ENCODE measurements at places on chromosomes 6 and 20.

- no peak for DNase-seq
Observed at GRCh38 chr6:45791211-45792168, 224.2 kb downstream of the CLIC5 start.

DNA sequence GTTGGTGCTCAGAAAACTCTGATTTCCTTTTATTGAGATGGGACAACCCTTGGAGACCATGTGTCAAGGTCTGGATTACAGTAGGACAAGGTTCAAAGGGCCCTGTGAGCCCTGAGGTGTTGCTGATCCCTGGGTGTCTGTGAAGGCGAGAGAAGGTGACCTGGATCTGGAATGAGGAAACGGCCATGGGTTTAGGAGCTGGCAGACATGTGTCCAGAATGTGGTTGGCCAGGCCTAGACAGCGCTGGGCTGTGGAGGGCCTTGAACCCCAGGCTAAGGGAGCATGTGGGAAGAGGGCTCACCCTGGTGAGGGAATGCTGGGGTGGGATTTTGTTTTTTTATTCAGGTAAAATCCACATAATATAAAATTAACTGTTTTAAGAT lies 24.9 kb downstream of the PCMTD2 start:
- no peak for DNase-seq

GRCh38 chr20:32908334-32909292 lies 49.9 kb downstream of the EFCAB8 start:
- DNase-seq, result no peak

DNA sequence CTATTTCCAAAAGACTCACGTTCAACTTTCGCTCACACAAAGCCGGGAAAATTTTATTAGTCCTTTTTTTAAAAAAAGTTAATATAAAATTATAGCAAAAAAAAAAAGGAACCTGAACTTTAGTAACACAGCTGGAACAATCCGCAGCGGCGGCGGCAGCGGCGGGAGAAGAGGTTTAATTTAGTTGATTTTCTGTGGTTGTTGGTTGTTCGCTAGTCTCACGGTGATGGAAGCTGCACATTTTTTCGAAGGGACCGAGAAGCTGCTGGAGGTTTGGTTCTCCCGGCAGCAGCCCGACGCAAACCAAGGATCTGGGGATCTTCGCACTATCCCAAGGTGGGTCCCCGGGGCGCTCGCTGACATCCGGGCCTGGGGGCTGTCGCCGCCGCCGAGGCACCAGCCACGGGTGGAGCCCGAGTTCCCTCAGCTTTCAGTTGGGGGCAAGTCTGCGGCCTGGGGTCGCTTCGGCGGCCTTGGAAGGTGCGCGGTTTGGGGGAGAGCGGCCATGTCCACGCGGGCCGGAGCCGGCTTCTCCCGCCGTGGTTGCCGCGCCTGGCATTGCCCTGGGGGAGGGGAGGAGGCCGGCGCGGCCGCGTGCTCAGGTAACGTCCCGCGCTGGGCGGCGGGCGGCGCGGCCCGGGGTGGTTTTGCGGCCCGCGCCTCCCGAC lies 429 bp downstream of the AMD1 start:
- DNase-seq, result peak; percentile 77

GRCh38 chr20:48845721-48846306 lies 18.0 kb upstream of the PREX1 start:
- no peak for DNase-seq
